Astrocyte of the spinal cord (primary cell): ENCODE measurements at places on chromosomes 6 and 20.

- no peak for DNase-seq
These were observed 744.3 kb upstream of the DEFB115 start for GRCh38 chr20:30513050-30513628.

DNA sequence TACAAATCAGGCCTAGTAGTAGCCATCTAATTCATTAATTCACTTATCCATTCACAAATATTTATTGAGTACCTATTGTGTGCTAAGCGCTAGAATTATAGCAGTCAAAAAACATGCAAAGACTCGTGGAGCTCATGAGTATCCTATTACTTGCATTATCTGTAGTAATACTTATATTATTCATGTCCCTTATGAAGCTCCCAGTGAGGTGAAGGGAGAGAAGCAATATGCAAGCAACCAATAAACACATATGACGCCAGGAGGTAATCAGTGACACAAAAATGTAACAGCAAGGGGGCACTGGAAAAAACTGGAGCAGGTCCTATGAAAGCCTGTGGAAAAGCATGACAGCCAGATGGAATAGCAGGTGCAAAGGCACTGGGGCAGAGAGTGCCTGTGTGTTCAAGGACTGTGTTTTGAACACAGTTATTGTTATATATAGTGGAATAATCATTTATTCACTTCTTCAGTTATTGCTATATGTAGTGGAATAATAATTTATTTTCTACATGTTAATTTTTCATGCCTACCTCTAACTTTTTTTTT is 109.5 kb downstream of the KIF13A start:
- no peak for DNase-seq

DNA sequence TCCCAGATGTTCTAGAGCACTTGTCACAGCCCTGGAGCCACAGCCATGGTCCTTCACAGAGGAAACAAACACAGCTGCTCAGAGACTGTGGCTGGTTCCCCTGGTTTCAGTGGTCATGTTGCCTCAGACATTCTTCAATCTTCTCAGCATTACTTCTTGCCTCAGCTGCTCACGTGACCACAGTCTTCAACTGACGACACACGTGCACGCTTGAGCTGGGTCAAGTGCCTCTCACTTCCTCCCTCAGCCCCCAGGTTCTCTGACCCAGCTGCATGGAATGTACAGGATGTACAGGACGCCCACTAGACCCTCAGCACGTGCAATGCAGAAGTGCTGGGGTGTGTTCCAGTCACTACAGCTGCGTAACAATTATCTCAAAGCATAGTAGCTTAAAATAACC is 159.8 kb upstream of the GGTLC1 start:
- DNase-seq: no peak

GRCh38 chr20:13670160-13670559 is 31.4 kb upstream of the TASP1 start:
- DNase-seq: no peak

DNA sequence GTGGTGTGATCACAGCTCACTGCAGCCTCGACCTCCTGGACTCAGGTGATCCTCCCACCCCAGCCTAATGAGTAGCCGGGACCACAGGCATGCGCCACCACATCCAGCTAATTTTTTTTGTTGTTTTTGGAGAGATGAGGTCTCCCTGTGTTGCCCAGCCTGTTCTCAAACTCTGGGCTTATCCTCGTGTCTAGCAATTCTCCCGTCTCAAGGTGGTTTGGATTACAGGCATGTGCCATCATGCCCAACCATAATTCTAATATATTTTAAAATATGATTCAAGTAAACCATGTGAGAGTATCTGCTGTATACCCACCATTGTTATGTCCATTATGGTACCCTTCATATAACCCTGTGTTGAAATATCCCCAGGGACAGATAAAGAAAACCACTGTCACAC is 60.3 kb upstream of the C20orf144 start:
- no peak for DNase-seq

- DNase-seq: no peak
These were observed 455.6 kb downstream of the MAFB start for GRCh38 chr20:40233406-40233805.

GRCh38 chr6:42569102-42570028 is 5.5 kb downstream of the UBR2 start:
- DNase-seq: peak; percentile 87

DNA sequence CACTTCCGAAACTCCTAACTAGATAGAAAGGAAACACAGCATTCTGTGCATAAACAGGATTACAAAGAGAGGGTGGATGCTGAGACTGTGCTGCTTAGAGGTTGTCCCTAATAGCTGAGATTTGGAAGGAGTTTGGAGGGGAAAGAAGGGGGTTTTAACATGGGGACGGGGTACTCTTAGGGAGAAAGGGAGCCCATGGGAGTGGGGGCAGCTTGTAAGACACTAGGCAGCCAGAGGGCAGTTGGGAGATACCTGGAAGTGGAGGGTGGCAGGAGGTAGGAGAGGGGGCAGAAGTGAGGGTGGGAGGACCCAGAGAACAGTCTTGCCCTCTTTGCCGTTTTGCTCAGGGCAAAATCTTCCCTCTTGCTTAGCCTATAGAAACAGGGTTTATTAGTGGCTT is 16.4 kb downstream of the MANBAL start:
- DNase-seq: no peak

DNA sequence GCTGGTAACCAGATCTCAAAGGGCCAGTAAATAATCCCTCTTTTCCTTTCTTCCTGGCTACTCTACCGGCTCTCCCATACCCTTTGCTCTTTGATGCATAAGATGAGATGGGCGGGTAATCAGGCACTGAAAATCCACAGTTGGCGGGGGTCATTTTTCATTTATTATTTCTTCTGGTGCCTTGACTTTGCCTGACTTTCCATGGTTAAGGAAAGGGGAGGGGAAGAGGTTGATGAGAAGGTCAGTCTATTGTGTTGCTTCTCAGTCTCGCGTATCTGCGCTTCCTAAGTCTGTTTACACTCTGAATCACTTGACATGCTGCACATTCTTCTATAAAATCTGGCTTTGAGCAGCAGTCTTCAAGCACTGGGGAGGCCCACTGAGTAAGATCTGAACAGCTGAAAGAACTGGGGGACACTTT is 121.1 kb upstream of the HDGFL1 start:
- peak; percentile 74 for DNase-seq

DNA sequence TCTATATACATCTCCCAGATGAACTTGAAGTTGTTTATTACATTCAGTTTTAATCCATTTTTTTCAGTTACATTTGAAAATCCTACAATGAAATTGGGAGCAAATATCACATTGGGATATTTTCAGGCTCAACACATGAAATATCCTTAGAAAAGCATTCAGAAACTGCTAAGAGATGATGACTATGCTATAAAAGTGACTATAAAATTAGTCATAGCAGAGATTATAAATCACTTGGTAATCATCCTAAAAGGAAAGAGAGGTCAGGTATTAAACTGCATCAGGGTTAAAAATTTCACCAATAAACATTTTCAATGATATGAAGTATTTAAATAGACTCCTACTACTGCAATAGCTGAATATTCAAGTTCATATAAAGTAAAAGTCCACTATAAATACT is 987.7 kb downstream of the GRIK2 start:
- no peak for DNase-seq

DNA sequence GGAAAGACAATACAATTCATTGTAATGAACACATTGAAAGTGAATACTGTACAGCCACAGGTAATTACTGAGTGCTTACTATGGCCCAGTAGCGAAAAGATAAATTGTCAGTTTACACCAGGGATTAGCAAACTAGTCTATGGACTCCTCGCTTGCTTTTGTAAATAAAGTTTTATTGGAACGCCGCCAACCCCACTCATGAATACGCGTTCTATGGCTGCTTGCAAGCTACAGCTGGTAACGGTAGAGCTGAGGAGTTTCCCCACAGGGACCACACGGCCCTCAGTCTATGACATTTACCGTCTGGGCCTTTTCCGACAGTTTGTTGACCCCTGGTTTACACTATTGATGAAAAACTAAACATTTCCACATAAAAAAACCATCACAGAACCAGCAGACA is 24.2 kb downstream of the LAMA5 start:
- no peak for DNase-seq

DNA sequence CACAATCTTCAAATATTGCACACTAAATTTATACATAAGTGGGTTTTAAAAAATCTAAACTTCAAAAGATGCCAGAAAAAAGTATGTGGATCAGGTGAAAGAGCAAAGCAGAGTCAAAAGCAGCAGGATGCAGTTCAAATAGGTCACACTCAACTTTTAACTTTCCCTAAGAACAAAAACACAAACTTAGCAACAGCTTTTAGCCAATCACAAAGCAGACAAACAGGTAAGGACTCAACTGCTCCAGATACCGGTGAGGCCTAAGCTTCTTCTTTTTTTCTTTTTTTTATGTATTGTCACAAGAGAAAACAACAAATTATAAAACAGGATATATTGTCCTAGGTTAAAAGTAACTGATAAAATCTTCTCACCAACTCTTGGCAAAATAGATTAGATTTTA is 74.7 kb downstream of the SESN1 start:
- DNase-seq: no peak

GRCh38 chr20:62122654-62123449 is 577 bp downstream of the LSM14B start:
- DNase-seq: peak; percentile 35

DNA sequence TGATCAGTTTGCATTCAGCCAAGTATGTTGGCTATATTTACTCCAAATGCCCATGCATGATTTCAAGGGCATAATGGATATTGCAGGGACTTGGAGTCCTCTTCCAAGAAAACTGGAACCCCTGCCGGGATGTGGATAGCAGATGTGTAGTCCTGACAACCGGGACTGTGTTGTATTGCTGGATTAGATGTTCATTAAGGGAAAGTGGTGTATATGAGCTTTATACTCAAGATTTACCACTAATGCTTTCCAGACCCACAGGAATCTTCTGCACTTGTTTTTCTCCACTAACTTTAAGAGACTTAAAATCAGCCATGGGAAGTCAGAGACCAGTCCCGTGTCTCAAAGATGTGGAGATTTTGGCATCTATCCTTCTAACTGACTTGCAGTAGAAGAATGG is 770.9 kb downstream of the HDGFL1 start:
- peak; percentile 19 for DNase-seq

- DNase-seq: no peak
These were observed 515.1 kb upstream of the SOX4 start for GRCh38 chr6:21078497-21078896.

DNA sequence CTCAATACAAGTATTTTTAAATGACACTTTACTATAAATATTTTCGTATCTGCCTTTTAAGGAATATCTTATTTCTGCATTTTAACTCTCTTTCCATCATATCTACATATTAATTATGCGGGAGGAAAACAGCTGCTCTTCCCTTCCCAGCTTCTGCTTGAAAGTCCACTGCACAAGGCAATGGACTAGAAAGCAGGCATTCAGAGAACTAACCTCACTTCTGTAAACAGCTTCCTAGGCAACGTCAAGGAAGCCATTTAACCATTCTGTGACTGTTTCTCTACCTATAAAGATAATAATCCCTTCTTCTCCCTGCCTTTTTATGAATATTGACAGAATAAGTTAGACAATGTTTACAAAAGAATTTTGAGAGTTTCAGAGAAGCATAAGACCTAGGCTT is 319.4 kb downstream of the BTBD9 start:
- no peak for DNase-seq

DNA sequence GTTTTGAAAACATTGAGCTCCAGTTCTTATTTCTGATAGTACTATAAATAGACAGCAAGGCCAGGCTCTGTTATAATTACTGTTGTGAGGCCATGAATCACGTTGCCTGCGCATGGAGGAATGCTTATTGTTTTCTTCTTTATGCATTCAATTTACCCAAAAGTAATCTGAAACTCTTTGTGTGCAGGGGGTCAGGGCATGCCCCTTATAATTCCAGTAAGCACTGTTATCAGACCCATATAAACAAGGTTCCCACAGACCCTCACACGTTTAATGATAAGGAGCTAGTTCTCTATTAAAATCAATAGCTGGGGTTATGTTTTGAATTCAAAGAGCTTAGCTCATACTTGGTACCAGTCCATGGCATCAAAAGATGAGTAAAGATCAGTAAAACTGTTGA is 174.8 kb upstream of the ARG1 start:
- no peak for DNase-seq

DNA sequence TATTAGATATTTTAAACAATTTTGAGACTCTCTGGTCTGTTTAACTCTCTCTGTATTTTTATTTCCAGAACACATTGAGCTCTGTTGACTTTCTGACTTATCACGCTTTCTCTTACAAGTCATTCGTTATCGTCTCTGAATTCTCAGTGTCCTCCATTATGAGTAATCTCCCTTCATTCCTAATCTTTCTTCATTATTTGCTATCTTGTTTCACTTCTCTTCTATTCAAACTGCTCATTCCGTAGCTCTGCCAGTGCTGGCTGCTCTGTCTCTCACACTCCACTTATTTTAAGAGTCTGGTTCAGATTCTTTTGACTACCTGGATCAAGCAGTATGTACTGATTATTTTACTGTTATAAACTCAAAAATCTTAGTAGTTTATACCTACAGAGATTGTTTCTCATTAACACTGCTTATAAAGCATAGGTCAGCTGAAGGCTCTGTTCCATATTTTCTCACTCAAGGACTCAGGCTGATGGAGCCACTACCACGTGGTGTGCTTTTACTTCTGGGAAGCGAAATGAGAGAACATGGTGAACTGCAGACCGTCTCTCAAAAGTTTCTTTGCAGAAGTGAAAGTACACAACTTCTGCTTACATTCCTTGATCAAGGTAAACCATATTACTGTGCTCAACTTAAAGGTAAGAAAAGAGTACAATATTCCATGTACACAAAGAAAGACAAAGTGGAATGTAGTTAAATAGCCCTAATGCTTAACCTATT is 485.2 kb downstream of the GRIK2 start:
- no peak for DNase-seq

GRCh38 chr6:90107771-90108282 is 188.8 kb downstream of the BACH2 start:
- DNase-seq: no peak

GRCh38 chr6:15426901-15427300 is 181.0 kb downstream of the JARID2 start:
- DNase-seq: no peak

DNA sequence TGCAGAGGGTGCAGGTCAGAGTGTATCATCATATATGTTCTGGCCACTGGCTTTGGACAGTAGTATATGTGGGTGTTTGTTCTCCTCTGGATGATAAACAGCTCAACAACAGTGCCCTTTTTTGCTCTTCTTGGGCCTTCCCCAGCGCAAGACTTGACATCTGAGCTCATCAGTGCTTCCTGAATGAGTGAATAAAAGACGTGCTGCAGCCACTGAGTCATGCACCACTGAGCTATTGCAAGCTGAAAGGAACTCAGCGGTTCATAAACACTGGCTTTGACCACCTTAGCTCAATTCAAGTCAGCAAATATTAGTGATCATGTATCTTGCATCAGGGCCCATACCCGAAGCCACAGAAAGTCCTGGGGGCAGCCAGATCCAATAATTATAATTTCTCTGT is 105.3 kb upstream of the KCNG1 start:
- DNase-seq: peak; percentile 90

- no peak for DNase-seq
These were observed 15.2 kb upstream of the CST9L start for GRCh38 chr20:23583526-23583925.
